ENCODE measurements at places on chromosomes 3 and 15.

DNA sequence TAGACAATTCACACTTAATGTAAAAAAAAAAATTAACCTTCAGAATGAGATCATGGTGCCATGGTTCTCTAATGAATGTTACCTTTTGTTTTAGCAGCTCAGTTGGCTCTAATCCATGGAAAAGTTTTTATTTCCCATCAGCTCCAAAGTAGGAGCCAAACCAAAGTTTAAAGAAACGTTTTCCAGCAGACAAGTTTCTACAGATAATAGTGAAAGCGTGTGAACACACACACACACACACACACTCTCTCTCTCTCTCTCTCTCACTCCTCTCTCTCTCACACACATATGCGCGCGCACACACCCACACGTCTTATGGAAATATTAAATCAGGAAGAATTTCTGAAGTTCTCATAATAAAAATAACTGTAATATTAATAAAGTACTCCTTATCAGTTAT lies 46.9 kb downstream of the MBNL1 start:
- DNase-seq, result peak; percentile 21

GRCh38 chr3:123036352-123037014 lies 8.9 kb upstream of the SEMA5B start:
- no peak for DNase-seq

GRCh38 chr3:120163816-120164215 lies 69.6 kb upstream of the GSK3B start:
- no peak for DNase-seq

GRCh38 chr3:41974223-41974622 lies 12.3 kb upstream of the ULK4 start:
- no peak for DNase-seq

DNA sequence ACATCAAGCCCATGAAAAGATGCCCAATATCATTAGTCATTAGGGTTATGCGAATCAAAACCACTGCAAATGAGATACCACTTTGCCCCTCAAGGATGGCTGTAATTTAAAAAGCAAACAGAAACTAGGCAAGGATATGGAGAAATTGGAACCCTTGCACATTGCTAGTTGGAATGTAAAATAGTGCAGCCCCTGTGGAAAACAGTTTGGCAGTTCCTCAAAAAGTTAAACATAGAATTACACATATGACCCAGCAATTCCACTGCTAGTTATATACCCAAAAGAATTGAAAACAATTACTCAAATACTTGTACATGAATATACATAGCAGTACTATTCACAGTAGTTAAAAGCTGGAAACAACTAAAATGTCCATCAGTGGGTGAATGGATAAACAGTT lies 186.8 kb upstream of the CGNL1 start:
- DNase-seq, result no peak

DNA sequence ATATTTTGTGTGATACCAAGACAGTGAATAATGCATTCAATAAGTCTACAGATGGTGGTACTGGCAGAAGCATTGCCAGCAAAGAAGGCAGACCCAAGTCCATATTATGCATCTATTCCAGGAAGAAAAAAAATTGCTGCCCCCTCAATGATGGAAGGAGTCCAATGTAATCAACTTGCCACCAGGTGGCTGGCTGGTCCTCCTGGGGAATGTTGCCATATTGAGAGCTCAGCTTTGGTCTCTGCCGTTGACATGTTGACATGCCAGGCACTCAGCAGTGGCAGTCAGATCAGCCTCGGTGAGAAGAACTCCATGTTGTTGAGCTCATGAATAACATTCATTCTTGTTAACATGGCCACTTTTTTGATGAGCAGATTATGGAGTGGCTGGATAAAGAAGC lies 298.5 kb downstream of the IGSF11 start:
- no peak for DNase-seq

DNA sequence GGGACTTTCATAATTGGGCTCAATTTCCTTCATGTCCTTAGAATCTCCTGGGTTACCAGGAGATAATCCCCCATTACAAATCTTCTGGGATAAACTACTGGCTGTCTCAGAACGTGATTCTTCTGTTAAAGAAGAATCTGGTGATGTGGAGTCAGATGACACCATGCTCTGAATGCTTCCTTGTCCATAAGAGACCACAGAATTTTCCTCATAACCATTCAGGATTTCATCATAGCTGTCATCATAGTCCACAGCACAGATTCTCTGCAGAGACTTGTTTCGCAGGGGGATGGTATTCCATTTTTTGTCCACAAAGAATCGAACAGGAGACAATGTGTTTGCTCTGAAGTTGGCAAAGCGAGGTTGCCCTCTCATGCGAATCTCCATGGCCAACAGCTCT lies 109.8 kb upstream of the TSPAN3 start:
- no peak for DNase-seq

- no peak for DNase-seq
These were observed 46.8 kb downstream of the EOMES start for GRCh38 chr3:27675287-27675686.

- no peak for DNase-seq
These were observed 180.5 kb downstream of the MCTP2 start for GRCh38 chr15:94411846-94412245.

DNA sequence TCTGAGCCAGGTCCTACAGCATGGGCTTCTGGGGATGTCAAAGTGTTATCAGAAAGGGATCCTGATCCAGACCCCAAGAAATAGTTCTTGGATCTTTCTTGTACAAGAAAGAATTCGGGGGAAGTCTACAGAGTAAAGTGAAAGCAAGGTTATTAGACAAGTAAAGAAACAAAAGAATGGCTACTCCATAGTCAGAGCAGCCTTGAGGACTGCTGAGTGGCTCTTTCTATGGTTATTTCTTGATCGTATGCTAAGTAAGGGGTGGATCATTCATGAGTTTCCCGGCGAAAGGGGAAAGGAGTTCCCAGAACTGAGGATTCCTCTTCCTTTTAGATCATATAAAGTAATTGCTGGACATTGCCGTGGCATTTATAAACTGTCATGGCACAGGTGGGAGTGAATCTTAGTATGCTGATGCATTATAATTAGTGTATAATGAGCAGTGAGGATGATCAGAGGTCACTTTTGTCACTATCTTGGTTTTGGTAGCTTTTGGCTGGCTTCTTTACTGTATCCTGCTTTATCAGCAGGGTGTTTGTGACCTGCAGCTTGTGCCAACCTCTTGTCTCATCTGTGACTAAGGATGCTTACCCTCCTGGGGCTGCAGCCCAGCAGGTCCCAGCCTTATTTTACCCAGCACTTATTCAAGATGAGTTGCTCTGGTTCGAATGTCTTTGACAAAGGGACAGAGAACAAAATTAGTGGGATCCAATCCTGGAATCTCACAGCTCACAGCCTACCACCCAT lies 41.0 kb downstream of the CRYGS start:
- no peak for DNase-seq

- no peak for DNase-seq
These were observed 19.7 kb upstream of the DNAJC19 start for GRCh38 chr3:181009225-181009624.

GRCh38 chr15:71934446-71934845 lies 124.1 kb downstream of the NR2E3 start:
- DNase-seq, result no peak

- DNase-seq, result no peak
These were observed 8.3 kb upstream of the SUCLG2 start for GRCh38 chr3:67662733-67663132.

GRCh38 chr3:171228240-171228639 lies 201.7 kb upstream of the SLC2A2 start:
- DNase-seq, result no peak

DNA sequence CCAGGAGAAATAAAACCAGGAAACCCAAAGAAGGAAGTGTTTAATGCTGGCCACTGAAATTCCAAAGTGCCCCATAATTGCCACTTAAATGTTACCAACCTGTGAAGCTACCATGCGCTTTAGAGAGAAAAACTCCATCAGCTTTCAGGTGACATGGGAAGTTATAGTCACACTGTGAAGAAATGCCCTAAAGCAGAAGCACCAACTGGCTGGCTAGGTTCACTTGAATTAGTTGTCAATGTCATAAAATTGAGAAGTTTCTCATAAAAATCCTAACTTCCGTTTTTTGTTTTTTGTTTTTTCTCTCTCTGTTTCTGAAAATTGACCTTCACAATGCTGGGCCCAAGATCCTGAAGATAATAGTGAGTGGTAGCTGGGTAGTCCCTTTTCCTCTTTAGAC lies 167.9 kb upstream of the CTNNB1 start:
- no peak for DNase-seq

Data from stimulated activated CD4-positive, alpha-beta T cell treated with anti-CD3 and anti-CD28 coated beads, Interleukin-1b, Interleukin-23, amount 100 ng/mL, for 4 hours (primary cell).